A673 (cell line): ENCODE measurements at places on chromosomes 12 and 14.

- H3K27ac ChIP-seq = peak overlapping the region; percentile 94
- no peaks in the 10 kb centered on the region for H3K27me3 ChIP-seq
- peak; percentile 51 for DNase-seq
- H3K36me3 ChIP-seq = peaks cover 6% of the 10 kb centered on the region
- peaks cover 11% of the 10 kb centered on the region for H3K4me1 ChIP-seq
- H3K4me3 ChIP-seq = peak overlapping the region; percentile 85
These were observed 575 bp downstream of the L2HGDH start for GRCh38 chr14:50311337-50311971.

DNA sequence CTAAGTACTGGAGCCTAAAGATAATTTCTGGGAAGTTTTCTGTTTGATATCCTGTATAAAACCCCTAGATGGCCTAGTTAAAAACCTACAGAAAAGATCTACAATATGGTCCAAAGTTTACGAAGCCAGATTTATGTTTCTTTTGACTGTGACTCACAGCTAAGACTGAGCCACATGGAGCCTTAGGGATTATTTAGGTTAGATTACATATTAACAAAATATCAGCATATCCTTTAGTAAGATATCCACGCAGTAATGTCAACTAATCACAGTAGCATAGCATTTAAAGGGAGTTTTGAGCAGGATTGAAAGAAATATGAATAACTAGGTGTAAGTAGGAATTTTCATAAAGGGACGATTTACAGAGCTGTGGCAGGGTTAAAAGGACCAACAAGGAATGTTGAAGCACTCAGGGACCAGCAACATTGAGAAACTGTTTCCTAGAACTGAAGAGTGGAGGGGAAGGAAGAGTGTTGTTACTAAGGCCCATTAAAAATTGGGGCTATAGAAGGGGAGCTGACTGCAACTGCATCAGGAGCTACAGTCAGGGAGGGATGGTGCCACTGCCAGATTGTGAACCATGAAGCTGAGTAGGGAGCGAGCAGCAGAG is 155.5 kb downstream of the DACT1 start:
- no peak overlapping the region for H3K4me3 ChIP-seq
- H3K36me3 ChIP-seq = no peaks in the 10 kb centered on the region
- H3K4me1 ChIP-seq = no peaks in the 10 kb centered on the region
- peaks cover 4% of the 10 kb centered on the region for H3K27me3 ChIP-seq
- H3K27ac ChIP-seq = no peak overlapping the region

DNA sequence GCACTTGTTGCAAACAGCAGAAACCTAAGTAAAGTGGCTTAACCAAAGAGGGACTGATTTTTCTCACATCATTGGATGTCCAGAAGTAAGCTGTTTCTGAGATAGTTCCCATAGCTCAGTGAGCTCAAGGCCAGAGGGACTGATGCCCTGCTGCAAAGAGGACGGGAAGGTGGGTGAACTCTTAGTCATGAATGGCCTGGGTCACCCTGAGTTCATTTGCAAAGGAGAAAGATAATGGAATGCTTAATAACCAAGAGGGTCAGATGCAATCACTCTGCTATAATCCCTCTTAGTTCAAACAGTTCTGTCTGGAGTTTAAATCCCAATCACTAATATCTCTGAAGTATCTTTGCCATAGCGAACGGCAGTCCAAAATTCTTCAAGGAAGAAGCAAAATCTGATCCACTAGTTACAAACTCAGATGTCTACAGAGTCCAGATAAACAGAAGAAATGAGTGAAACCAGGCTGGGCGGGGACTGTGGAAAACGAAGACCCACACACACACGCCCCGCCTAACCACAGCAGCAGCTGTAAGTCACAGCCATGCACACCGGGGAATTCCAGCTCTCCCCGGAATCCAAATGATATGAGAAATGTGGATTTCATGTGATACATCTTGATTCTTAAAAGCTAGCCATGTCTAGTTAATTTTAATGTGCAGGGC is 289.5 kb downstream of the TMEM132D start:
- DNase-seq = no peak
- H3K27me3 ChIP-seq = no peaks in the 10 kb centered on the region
- no peaks in the 10 kb centered on the region for H3K4me1 ChIP-seq
- H3K4me3 ChIP-seq = no peak overlapping the region
- H3K27ac ChIP-seq = no peak overlapping the region

GRCh38 chr12:47527816-47528215 is 178.0 kb downstream of the RPAP3 start:
- H3K27me3 ChIP-seq = no peaks in the 10 kb centered on the region
- no peaks in the 10 kb centered on the region for H3K4me1 ChIP-seq
- no peaks in the 10 kb centered on the region for H3K36me3 ChIP-seq
- no peak overlapping the region for H3K4me3 ChIP-seq

- H3K27me3 ChIP-seq = peaks cover 77% of the 10 kb centered on the region
- no peak overlapping the region for H3K27ac ChIP-seq
- no peaks in the 10 kb centered on the region for H3K36me3 ChIP-seq
- H3K4me1 ChIP-seq = no peaks in the 10 kb centered on the region
These were observed 120.4 kb downstream of the STAB2 start for GRCh38 chr12:103707446-103707845.

GRCh38 chr14:68905107-68905895 is 73.8 kb downstream of the ACTN1 start:
- peaks cover 35% of the 10 kb centered on the region for H3K36me3 ChIP-seq
- H3K27ac ChIP-seq = no peak overlapping the region
- H3K4me3 ChIP-seq = no peak overlapping the region
- no peaks in the 10 kb centered on the region for H3K27me3 ChIP-seq
- DNase-seq = no peak

DNA sequence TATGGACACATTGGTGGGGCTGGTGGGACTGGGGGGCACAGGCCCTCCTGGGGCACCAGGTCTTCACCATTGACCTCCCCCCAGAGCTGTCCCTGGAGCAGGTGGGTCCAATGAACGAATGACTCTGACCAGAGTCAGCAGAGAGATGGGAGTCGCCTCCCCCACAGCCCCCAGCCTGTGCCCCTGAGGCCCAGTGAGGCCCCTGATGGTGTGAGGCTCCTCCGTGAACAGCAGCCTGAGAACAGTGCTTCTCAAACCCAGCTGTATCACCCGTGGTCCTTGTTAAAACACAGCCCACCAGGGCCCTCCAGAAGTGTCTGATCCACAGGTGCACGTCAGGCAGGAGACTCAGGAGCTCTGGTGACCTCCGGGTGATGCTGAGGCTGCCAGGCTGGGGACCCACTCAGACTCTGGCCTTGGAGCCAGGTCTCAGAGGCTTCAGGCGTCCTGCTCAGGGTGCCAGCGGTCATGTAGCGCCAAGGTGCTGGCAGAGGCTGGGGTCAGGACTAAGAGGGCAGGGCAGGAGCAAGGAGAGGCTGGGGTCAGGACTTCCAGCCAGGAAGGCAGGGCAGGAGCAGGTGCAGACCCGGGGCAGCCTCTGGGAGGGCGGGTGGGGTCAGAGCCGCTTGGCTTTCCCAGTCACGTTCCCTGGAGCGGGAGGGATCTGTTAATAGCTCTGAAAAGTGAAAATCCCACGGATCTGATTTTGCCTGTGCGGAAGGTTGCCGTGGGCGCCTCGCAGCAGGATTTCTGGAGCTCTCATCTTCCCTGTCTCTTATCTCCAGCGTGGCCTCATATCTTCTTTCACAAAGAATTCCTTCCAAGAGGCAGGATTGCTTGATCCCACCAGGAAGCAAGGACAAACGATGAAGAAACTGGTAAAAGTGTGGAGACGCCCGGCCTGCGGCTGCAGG is 35.0 kb downstream of the GALNT9 start:
- no peaks in the 10 kb centered on the region for H3K4me1 ChIP-seq
- H3K4me3 ChIP-seq = no peak overlapping the region
- H3K27me3 ChIP-seq = no peaks in the 10 kb centered on the region
- no peak overlapping the region for H3K27ac ChIP-seq
- DNase-seq = no peak

- no peaks in the 10 kb centered on the region for H3K27me3 ChIP-seq
- H3K36me3 ChIP-seq = no peaks in the 10 kb centered on the region
- DNase-seq = peak; percentile 27
- H3K4me1 ChIP-seq = peaks cover 35% of the 10 kb centered on the region
These were observed 73.9 kb downstream of the ARMH4 start for GRCh38 chr14:58078068-58078467.

DNA sequence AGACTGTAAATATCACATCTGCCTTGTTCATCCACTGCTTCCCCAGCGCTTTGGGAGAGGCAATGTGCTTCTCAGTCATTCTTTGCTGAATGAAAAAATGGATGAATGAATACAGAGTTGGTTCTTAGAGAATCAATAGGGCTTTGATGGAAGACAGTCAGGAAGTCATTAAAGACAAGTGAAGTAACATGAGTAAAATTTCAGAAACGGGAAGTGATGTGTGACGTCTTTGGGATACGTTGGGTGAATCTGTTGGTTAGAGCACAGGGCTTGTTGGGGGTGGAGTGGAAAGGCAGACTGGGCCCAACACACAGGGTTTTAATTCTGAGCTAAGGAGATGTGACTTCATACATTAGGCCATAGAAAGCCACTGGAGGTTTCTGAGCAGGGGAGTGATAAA is 39.0 kb upstream of the NRXN3 start:
- H3K27me3 ChIP-seq = peaks cover 8% of the 10 kb centered on the region
- no peak overlapping the region for H3K4me3 ChIP-seq
- H3K27ac ChIP-seq = no peak overlapping the region
- DNase-seq = no peak

DNA sequence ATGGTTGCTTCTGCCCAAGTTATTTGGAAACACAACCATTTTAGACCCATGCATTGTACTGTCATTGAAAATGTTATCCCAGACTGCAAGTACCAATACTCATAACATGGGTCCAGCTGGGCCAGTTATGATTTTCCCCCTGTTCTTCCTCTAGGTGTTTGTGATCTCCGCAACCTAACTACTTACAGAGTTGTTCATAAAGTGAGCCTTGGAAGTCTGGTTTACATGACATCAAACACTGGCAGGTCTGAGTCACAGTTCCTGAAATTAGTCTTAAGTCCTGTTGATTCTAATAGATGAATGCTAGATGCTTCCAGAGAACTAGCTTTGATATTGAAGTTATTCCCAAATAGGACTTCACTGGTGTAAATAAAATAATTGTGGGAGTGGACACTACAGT is 487.0 kb downstream of the MED13L start:
- no peaks in the 10 kb centered on the region for H3K36me3 ChIP-seq
- H3K4me1 ChIP-seq = no peaks in the 10 kb centered on the region
- H3K4me3 ChIP-seq = no peak overlapping the region
- DNase-seq = no peak
- H3K27ac ChIP-seq = no peak overlapping the region

DNA sequence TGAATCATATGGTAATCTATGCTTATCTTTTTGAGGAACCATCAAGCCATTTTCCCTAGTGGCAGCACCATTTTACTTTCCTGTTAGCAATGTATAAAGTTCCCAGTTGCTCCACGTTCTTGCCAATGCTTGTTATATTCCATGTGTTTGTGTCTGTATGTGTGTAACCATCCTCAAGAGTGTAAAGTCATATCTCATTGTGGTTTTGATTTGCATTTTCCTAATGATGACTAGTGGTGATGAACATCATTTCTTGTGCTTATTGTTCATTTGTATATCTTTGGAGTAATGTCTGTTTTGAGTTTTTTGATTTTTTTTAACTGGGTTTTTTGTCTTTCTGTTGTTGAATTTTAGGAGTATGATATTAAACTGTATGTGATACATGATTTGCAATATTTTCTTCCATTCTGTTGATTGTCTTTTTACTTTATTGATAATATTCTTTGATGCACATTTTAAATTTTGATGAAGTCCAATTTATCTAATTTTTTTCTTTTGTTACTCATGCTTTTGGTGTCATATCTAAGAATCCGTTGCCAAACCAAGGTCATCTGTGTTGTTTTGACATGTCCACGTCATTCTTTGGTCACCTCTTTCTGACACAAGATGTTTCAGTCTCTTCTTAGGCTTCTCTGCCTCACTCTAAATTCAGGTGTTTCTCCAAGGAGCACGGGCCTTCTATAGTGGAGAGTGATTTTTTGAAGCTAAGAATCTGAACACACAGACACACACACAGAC is 36.1 kb downstream of the PPHLN1 start:
- H3K4me3 ChIP-seq = no peak overlapping the region
- no peak overlapping the region for H3K27ac ChIP-seq
- H3K36me3 ChIP-seq = no peaks in the 10 kb centered on the region
- H3K4me1 ChIP-seq = peaks cover 3% of the 10 kb centered on the region

DNA sequence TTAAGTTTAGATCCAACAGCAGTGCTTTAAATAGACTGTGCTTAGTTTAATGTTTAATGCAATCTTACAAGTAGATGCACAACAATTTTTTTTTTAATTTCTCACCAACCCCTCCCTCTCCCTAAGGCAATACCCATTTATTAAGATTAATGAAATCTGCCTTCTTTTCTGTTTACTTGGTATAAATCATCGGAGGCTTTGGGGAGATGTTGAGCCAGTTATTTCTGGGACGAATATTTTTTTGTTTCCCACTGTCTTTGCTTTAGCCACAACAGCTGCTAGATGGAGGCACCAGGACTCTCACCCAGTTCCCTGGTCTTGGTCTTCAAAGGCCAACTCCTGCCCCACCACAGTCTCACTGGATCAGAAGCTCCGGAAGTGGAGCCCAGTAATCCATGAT is 113.4 kb downstream of the PLXNC1 start:
- peak overlapping the region; percentile 47 for H3K27ac ChIP-seq
- H3K4me1 ChIP-seq = peaks cover 43% of the 10 kb centered on the region
- H3K36me3 ChIP-seq = no peaks in the 10 kb centered on the region
- H3K4me3 ChIP-seq = peak overlapping the region; percentile 48

DNA sequence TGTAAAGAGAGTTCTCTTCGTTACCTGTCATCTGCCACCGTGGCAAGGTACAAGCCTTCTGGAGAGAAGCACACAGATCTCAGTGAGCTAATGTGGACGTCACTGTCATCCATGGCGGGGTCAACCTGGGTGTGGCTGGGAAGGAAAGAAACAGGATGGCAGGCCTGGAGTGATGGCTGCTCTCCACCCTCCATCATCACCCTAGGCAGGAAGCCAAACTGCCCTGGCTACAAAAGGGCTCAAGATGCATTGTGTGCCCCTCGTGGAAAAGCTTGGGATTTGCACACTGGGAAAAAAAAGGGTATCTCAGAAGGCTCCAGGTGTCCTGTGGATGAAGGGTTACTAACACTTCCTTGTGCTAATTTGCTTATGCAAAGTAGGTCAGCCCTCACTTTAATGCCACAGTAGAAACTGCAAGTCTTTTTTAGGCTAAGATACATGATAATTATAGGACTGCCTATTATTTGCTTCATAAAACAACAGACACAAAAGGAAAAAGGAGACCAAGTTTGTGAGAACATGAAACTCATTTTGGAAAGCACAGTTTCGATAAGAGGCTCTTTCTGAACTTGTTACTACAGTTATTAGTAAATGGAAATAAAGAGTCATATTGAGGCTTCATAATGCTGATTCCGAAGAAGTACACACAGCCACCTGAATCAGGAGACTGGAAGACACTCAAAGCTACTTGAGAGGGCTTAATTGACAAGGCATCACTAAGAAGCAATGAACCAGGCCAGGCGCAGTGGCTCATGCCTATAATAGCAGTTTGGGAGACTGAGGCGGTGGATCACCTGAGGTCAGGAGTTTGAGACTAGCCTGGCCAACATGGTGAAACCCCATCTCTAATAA is 18.9 kb downstream of the RFC5 start:
- no peaks in the 10 kb centered on the region for H3K27me3 ChIP-seq
- H3K36me3 ChIP-seq = peaks cover 93% of the 10 kb centered on the region
- no peak overlapping the region for H3K4me3 ChIP-seq
- peak; percentile 33 for DNase-seq
- no peak overlapping the region for H3K27ac ChIP-seq
- no peaks in the 10 kb centered on the region for H3K4me1 ChIP-seq

GRCh38 chr12:84186433-84186832 is 726.2 kb downstream of the SLC6A15 start:
- no peak overlapping the region for H3K4me3 ChIP-seq
- no peak overlapping the region for H3K27ac ChIP-seq
- DNase-seq = no peak
- H3K27me3 ChIP-seq = no peaks in the 10 kb centered on the region
- H3K36me3 ChIP-seq = no peaks in the 10 kb centered on the region

- H3K36me3 ChIP-seq = no peaks in the 10 kb centered on the region
- no peak for DNase-seq
- no peaks in the 10 kb centered on the region for H3K27me3 ChIP-seq
- no peak overlapping the region for H3K4me3 ChIP-seq
These were observed 2.2 kb upstream of the BATF start for GRCh38 chr14:75519826-75520728.
